Breast epithelium (tissue), 4 donors: ENCODE measurements at places on chromosomes 4 and X.

DNA sequence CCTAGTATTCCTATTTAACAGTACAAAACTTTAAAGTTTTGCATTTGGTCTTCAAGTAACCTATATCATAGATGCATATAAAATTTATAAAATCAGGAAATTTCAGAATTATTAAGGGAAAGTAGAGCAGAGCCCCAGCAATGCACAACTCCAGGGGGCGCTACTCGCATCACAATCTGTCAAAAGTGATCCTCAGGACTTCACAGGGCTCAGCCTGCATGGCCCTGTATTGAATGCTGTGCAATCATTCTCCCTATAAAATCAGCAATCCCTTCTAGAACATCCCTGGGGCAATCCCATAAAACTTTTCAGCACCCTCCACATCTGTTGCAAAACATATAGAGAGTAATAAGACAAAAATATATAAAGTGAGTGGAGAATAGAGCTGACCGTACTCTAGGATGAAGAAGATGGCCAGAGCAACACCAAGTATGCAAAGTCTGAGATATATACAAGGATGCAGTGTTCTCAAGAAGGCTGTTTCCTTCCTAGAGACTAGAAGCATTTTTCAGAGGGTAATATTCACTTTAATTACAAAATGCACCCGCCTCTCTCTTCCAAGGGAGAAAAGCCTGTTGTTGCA lies 12.5 kb upstream of the PPARGC1A start:
- no peaks in the 10 kb centered on the region for H3K36me3 ChIP-seq
- H3K4me3 ChIP-seq: no peak overlapping the region
- no peak for DNase-seq
- no peaks in the 10 kb centered on the region for H3K27me3 ChIP-seq
- no peak overlapping the region for H3K27ac ChIP-seq

GRCh38 chr4:54658252-54659093 lies 716 bp downstream of the KIT start:
- H3K27ac ChIP-seq: peak overlapping the region; percentile 84
- no peaks in the 10 kb centered on the region for H3K27me3 ChIP-seq
- no peaks in the 10 kb centered on the region for H3K36me3 ChIP-seq
- H3K4me1 ChIP-seq: peaks cover 5% of the 10 kb centered on the region
- peak overlapping the region; percentile 76 for H3K4me3 ChIP-seq

DNA sequence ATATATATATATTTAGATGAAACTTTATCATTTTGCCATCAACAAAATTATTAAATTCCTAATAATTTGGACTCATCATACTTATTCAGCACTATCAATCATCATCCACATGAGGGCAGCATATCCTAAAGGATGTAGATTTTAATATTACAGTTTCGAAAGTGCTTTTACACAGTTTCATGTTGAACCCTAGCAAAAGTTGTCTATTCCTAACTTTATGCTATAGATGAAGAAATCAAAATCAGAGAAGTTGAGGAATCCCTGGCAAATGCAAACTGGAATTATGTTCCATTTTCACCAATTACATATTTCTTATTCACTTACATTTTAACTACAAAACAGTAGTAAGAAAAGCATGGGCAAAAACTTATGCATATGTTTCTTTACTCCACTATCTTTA lies 36.6 kb upstream of the UGT2A1 start:
- no peak overlapping the region for H3K4me3 ChIP-seq
- H3K27me3 ChIP-seq: no peaks in the 10 kb centered on the region
- H3K4me1 ChIP-seq: no peaks in the 10 kb centered on the region
- no peak overlapping the region for H3K27ac ChIP-seq
- DNase-seq: no peak

DNA sequence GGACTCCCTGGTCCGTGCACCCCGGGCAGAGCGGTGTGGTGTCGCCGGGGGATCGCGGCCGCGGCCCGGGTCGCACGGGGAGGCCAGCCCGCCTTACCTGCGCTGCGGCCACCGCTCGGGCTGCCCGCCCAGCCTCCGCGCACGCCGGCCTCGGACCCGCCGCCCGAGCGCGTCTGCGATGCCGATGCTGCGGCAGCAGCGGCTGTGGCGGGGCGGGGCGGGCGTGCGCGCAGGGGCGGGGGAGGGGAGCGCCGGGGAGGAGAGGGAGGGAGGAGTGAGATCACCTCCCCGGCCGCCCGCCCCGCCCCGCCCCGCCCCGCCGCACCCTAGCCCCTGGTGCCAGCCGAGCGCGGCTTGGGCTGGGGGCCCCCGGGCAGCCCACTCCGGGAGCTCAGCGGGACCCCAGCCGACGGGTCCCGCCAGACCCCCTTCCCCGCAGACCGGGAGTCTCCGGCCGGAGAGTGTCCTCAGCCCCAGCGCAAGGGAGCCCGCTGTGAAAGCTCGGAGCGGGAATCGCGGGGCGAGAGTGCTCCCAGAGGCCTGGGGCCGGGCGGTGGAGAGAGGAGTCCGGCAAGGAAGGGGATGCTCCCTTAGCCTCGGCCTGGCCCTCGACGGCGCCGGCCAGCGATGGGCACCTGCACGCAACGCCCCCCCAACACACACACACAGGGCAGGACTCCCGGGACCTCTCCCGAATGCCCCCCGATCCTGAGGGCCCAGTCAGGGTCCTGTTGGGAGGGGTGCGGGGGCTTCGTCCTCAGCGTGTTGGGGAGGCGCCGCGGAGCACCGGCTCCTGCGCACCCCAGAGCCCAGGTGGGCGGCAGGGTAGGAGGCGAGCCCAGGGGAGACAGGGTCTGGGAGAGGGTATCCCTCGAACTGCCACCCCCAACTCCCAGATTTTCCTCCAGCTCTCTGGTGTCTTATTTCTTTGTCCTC lies at the start of gene L1CAM:
TSS of gene L1CAM (minus strand) at position 206 of the 936 bp plus-strand sequence. CDS start 10,337 bp downstream, outside the sequence.
- H3K4me3 ChIP-seq: no peak within 1 kb of the TSS
- H3K36me3 ChIP-seq: no peaks in the 10 kb centered on the region
- H3K27me3 ChIP-seq: peaks cover 6% of the 10 kb centered on the region
- no peak within 1 kb of the TSS for H3K27ac ChIP-seq
- DNase-seq: no peak

GRCh38 chr4:63983224-63983623 lies 426.0 kb downstream of the TECRL start:
- no peaks in the 10 kb centered on the region for H3K27me3 ChIP-seq
- DNase-seq: no peak
- no peak overlapping the region for H3K27ac ChIP-seq
- H3K4me1 ChIP-seq: no peaks in the 10 kb centered on the region
- H3K36me3 ChIP-seq: peaks cover 4% of the 10 kb centered on the region
- H3K4me3 ChIP-seq: no peak overlapping the region

DNA sequence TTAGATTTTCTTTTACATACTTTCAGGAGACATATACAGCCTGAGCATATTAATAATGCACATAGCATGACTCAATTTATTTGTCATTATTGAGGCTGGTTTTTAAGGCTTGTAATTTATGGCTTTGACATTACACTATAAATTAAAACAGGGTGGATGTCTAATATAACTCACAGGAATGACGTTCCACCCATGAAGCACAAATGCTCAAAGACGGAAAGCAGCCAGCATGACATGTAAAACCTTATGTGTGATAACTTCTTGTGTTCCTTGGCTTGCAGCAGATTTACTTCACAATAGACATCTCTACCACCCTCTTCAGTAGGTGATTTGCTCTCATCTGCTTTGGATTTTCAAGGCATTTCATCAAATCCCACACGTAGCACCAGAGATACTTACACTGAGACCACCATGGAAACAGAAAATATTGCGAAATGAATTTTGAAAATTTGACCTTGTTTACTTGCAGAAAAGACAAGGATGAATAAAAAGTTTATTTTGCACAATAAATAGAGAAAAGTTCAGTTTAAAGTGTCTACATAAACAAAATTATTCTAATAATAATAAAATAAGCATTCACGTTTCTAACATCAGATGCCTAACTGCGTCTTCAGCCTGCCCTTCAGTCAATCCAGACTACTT lies 64.7 kb upstream of the BTC start:
- H3K27ac ChIP-seq: no peak overlapping the region
- no peak for DNase-seq
- H3K27me3 ChIP-seq: no peaks in the 10 kb centered on the region
- no peaks in the 10 kb centered on the region for H3K36me3 ChIP-seq

GRCh38 chrX:40617566-40617965 lies 5.7 kb upstream of the MPC1L start:
- no peaks in the 10 kb centered on the region for H3K36me3 ChIP-seq
- H3K4me3 ChIP-seq: no peak overlapping the region
- H3K4me1 ChIP-seq: no peaks in the 10 kb centered on the region
- no peak overlapping the region for H3K27ac ChIP-seq
